ELR (cell line): ENCODE measurements at places on chromosomes 7 and 10.

DNA sequence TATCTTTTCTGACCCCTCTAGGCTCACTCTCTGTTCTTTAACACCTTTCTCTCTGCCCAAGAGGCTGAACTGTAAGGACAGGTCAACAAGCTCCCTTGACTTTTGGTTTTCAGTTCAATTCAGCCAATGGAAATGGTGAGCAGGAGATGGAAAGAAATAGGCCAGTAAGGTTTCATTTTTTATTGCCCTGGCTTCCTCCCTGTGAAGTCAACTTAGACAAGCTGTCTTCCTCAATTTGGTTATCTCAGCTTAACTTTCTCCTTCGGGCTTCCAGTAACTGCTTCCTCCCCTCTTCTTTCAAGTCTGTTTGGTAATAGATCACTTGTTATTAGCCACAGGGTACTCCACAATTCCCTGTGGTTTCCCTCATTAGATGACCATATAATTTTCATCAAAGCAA is 19.7 kb downstream of the LIPK start:
- DNase-seq, result no peak

- no peak for DNase-seq
Measured at GRCh38 chr10:89697946-89698345, 3.4 kb upstream of the KIF20B start.

GRCh38 chr7:112853422-112853821 is 63.2 kb upstream of the TMEM168 start:
- no peak for DNase-seq

DNA sequence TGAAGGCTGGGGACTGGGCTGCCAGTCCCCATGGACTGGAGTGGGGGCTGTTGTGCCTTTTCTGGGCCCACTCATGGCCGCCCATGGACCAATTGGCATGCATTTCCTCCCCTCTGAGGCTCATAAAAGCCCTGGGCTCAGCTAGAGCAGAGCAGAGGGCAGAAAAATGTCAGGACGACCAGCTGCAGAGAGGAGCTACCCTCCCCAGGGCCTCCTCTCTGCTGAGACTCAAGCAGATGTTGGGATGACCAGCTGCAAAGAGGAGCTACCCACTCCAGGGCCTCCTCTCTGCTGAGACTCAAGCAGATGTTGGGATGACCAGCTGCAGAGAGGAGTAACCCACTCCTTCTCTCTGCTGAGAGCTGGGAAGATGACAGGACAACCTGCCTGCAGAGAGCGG is 20.3 kb upstream of the NUB1 start:
- DNase-seq, result no peak

GRCh38 chr7:128145191-128145590 is 95.9 kb upstream of the LEP start:
- DNase-seq, result no peak

GRCh38 chr7:48180981-48181380 is 9.7 kb downstream of the ABCA13 start:
- DNase-seq, result peak; percentile 27

- DNase-seq, result no peak
Measured at GRCh38 chr10:15251791-15252380, 83.4 kb upstream of the NMT2 start.

GRCh38 chr10:34537629-34538231 is 277.4 kb downstream of the PARD3 start:
- DNase-seq, result no peak
